ENCODE measurements at places on chromosomes 1 and 21.

DNA sequence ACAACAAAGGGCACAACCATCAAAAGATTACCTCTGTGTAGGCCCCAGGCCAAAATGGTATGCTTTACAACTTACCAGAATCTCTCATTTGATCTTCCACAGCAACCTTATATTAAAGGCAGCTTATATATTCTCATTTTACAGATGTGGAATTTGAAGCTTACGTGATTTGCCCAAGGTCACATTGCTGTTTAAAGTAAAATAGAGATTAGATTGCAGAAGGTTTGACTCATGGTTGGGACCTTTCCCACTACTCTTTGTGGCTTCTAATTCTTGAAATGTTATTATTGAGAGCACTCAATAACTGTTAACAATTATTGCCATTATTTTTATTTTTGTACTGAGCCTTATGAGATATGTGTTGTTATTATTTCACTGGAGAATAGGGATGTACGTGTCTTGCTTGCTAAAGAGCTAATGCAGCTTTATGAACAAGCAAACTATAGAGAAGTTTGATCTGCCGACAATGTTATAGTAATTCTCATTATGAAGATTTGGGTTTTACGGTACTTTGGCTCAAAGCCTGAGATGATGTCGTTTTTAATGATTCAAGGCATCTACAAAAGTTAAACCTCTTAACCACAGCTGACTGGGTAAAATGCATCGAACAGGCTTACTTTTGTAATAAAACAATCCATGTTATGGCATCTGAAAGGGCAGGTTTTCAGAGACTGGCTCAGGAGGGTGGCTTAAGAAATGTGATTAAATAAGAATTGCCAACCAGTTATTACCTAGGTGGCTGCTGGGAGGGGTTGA, 43.3 kb upstream of the TSNAX start:
- DNase-seq, result peak; percentile 31

DNA sequence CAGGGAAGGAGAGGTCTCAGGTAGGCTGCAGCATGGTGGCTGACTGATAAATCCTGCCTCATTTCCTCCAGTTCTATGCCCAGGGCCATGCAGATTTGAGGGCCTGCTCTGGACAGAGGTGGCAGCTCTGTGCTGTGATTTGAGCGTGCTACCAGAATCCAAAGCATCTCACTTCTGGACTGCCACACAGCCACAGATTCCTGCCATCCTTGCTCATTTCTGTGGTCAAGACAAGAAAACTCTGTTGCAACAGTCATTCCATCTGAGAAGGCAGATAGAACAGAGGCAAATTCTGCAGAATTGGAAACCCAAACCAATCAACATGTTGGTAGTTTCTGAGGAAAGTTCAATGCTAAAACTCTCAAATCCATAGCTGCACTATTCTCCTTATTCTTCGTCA, 102.8 kb upstream of the GALNT2 start:
- no peak for DNase-seq

- no peak for DNase-seq
Measured at GRCh38 chr1:110582378-110582777, 23.8 kb downstream of the KCNA2 start.

GRCh38 chr1:32774950-32775634, 42.1 kb downstream of the YARS1 start:
- peak; percentile 58 for DNase-seq

GRCh38 chr1:204358605-204359004, 1.1 kb downstream of the PLEKHA6 start:
- no peak for DNase-seq

GRCh38 chr1:87799451-87799850, 470.8 kb downstream of the LMO4 start:
- DNase-seq, result peak; percentile 46

DNA sequence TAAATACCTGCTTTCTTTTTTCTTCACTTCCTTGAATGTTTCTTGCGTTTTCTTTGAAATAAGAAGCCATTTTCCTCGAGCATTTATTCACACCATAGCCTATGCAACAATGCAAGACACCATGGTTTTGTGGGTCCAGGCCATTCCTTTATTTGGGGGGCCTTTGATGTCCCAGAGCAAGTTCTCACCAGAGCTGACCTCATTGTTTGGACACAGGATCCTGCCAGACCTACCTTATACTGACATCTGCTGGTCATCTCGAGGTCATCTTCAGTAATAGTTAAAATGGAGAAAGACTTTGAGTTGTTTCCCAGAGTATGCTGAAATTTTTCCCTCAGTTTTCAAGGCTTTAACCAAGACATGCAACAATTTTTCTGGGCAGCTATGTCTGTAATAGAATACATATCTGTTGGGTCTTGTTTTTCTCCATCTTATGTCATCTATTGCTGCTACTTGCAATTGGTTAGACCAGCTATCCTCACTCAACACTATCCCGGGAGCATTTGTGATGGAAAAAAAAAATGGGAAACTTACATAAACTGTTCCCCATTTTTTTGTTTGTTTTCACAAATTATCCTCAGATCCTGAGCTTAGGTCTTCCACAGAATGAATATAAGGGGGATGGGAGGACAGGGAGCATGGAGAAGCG, 34.0 kb upstream of the BACE2 start:
- DNase-seq, result peak; percentile 60

GRCh38 chr1:84615790-84616189, 41.5 kb upstream of the CTBS start:
- DNase-seq, result no peak

DNA sequence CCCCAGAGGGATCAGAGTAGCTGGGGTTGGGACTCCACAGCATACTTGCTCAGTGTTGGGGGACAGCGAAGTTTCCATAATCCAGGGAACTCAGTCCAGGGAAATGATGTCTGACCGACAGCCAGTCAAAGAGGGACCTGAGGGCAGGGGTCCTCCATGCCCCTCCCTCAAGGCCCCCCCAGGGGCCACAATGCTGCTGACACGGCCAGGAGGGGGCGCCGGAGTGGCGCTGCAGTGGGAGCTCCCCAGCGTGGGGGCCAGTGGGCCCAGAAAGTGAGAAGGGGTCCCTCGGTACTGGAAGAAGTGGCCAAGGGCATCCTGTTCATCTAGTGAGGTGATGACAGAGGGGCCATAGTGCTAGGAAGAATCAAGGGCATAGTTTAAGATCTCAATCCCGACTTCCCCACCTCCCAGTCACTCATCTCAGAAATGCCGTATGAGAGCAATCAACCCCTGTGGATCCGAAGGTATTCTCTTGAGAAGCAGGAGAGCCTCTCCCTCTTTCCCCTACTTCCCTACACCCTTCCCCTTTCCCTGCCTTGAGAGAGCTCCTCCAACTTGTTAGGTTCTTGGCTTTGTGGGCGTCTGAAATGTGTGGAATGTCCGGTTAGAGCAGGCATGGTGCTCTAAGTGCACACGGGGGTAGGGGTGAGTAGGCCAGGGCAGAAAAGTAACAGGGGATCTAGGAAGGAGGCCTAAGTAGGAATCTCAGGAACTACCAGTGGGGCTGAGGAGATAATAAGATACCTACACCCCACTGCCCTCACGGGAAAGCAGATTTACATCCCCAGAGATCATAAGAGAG, 4.1 kb downstream of the NUDT17 start:
- DNase-seq, result peak; percentile 90
